ENCODE measurements at places on chromosomes 7 and 10.

DNA sequence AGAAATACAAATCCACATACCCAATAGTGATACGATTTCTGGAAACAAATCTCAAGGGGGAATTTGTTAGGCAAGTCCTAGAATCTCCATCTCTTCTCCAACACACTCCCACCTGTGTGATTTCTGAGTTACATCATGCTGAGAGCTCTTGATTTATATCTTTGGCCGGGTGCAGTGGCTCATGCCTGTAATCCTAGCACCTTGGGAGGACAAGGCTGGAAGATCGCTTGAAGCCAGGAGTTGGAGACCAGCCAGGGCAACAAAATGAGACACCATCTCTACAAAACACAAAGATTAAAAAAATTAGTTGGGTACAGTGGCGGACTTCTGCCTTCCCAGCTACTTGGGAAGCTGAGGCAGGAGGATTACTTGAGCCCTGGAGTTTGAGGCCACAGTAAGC lies 1.5 kb upstream of the MTPN start:
- no peak for DNase-seq

- DNase-seq, result no peak
These were observed 148.2 kb upstream of the ETV1 start for GRCh38 chr7:14137676-14138075.

DNA sequence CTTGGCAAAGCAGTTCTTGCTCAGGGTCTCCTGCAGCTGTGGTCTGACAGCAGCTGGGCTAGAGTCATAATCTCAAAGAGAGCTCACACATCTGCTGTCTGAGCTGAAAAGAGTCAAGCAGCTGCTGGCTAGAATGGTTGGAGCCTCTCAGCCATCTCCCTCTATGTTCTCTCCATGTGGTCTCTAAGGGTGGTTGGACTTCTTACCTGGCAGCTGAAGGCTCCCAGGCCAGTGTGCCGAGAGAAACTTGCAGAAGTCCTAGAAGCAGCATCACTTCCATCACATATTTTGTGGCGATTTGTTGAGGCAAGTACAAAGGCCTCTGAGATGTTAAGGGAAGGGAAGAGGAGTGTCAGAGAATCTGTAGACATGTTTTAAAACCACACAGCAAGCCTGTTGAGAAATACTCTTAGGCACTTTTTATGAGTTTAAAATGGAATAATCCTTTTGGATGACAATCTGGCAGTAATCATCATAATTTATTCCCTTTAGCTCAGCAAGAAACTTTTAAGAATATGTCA lies 93.2 kb downstream of the REEP3 start:
- DNase-seq, result peak; percentile 18

GRCh38 chr7:144632724-144633123 lies 203.1 kb downstream of the TPK1 start:
- no peak for DNase-seq

GRCh38 chr10:119495021-119495505 lies 47.5 kb downstream of the RGS10 start:
- no peak for DNase-seq

GRCh38 chr7:156585025-156585648 lies 55.4 kb upstream of the RNF32 start:
- no peak for DNase-seq

GRCh38 chr10:3478153-3478552 lies 305.6 kb upstream of the PITRM1 start:
- DNase-seq, result no peak

GRCh38 chr7:99619571-99620130 lies 2.9 kb downstream of the ZSCAN25 start:
- DNase-seq, result no peak

DNA sequence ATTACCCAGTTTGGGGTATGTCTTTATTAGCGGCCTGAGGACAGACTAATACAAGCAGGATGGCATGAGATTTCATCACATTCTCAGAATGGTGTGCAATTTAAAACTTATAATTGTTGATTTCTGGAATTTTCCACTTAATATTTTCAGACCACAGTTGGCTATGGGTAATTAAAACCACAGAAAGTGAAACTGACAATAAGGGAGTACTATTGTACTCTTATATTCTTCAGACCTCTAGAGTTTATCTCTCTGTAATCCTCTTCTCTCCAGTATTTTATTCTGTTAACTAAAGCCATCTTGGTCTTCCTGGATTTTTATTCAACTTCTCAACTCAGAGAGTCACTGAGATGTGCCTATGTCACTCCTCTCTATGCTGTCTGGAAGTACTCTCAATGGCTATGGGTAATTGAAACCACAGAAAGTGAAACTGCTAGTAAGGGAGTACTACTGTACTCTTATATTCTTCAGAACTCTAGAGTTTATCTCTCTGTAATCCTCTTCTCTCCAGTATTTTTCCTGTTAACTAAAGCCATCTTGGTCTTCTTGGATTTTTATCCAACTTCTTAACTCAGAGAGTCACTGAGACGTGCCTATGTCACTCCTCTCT lies 118.3 kb downstream of the PPP1R17 start:
- DNase-seq, result no peak

- DNase-seq, result no peak
These were observed 14.5 kb downstream of the GPR146 start for GRCh38 chr7:1058821-1059199.

DNA sequence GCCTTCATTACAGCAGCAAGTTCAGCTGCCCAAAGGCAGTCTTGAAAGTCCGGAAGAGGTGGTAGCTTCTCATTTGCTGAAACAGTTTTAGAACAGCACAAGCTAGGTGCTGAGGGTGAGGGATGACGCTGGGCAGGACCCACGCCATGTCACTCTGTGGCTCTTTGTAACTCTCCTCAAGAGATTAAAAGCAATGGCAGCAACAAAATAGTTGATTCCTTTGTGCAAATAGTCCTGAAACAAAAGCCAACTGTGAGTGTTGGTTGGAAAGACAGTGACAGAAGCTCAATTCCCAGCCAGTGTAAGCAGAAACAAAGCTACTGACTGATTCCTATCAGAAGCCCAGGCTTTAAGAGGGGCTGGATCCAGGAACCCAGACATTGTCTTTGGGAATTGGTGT lies 47.6 kb upstream of the AQP1 start:
- no peak for DNase-seq

GRCh38 chr7:158282461-158283001 lies 305.1 kb downstream of the PTPRN2 start:
- DNase-seq, result no peak

DNA sequence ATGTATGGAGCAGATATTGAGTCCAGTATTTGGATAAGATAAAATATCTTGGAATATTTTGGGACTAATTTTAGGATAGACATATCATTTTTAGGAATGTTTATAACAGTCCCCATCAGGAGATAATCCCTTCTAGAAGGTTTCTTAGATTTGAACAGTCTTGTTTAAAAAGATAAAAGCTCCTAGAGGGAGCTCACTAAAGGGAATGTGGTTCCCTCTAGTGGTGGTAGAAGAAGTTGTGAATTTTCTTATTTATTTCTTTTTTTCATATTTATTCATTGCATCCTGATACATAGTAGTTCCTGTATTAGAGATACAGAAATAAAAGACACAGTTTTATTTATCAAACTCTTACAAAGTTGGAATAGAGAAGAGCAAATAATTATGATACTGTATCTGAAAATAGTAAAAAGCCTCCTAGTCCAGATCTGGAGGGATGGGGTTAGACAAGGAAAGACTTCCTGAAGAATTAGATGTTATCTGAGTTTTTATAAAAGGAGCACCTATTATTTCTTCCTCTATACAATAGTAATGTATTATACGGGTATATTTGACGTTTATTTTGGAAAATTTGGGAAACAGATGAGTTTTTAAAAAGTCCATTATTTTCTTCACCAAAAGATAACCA lies 24.5 kb upstream of the KLF14 start:
- DNase-seq, result peak; percentile 37

DNA sequence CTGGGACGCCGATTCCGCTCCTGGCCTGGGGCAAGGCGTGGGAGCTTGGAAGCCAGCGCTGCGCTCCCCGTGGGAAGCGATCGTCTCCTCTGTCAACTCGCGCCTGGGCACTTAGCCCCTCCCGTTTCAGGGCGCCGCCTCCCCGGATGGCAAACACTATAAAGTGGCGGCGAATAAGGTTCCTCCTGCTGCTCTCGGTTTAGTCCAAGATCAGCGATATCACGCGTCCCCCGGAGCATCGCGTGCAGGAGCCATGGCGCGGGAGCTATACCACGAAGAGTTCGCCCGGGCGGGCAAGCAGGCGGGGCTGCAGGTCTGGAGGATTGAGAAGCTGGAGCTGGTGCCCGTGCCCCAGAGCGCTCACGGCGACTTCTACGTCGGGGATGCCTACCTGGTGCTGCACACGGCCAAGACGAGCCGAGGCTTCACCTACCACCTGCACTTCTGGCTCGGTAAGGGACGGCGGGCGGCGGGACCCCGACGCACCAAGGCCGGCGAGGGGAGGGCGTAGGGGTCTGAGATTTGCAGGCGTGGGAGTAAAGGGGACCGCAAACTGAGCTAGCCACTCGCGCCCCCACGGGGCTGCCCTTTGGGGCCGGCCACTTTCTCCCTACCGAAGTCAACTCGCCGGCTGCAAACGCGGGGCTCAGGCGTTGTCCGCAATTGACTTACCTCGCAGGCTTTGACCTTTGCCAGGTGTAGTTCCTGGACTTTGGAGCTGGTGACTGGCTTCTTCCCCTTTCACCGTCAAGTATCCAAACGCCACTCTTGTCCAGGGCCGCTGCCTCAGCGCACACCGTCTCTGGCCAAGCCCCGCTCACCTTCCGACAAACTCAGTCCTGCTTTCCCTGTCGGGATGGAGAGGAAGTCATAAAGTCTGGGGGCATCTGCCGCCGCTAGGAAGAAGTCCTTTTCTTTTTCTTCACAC lies at the start of gene SCIN:
TSS of gene SCIN (plus strand) at position 187 of the 928 bp plus-strand sequence. CDS start at position 254, 67 bp downstream.
- no peak for DNase-seq

- no peak for DNase-seq
These were observed 42.5 kb upstream of the PHF14 start for GRCh38 chr7:10931161-10931560.

- DNase-seq, result peak; percentile 58
These were observed 2.8 kb downstream of the PKD1L1 start for GRCh38 chr7:47945261-47946015.

DNA sequence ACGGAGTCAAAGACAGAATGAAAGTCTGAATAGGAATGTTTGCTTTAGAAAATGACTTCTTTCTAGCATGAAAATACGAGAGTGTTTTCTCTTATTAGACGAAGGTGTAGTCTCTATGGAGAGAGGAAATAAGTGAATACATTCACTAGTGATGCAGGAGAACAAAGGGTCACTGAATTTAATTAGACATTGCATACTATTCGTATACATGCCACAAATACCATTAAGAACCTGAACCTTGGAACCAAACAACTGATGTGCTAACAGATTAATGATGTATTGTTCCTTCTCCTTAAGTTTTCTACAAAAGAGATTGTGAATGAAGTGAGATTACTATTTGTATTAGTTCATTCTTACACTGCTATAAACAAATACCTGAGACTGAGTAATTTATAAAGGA lies 10.3 kb downstream of the THAP5 start:
- no peak for DNase-seq

DNA sequence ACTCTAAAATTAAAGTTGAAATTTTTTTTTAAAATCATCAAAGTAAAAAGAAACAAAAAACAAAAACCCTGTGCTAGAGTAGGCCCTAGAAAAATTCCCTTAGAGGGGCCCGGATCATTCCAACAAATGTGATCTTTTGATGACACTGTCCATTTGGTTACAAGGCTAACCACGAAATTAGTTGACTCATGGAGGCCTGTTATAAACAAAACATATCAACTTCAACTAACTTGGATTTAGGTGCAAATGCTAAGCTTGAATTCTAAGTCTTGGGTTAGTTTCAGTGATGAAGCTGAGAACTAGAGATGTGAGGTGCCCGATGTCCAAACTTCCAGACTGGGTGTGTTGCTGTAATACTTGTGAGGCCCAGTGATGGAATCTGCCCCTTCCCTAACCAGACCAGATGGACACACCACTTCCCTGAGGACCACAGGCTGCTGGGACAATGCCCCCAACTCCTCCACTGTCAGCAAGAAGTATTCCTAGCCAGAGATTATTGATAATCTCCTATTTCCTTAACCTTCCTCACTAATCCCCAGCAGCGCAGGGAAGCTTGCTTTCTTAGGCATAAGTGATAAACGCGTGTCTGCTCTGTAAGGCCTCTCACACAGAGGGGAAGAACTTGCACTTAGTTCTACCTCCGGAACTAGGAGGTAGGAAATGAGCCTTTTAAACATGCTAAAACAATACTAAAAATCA lies 108.7 kb downstream of the RAPGEF5 start:
- no peak for DNase-seq

DNA sequence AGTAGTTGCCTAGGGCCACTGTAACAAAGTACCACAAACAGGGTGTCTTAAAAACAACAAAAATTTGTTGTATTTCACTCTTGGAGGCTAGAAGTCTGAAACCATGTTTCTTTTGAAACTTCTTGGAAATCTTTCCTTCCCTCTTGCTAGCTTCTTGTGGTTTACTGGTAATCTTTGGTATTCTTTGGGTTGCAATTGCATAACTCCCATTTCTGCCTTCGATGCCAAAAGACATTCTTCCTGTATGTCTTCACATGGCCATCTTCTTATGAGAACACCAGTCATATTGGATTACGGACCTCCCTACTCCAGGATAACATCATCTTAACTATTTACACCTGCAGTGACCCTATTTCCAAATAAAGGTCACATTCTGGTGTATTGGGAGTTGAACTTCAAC lies 357.4 kb downstream of the PPP1R3A start:
- DNase-seq, result no peak

- DNase-seq, result no peak
These were observed 524.4 kb downstream of the SUGCT start for GRCh38 chr7:40659231-40659630.

DNA sequence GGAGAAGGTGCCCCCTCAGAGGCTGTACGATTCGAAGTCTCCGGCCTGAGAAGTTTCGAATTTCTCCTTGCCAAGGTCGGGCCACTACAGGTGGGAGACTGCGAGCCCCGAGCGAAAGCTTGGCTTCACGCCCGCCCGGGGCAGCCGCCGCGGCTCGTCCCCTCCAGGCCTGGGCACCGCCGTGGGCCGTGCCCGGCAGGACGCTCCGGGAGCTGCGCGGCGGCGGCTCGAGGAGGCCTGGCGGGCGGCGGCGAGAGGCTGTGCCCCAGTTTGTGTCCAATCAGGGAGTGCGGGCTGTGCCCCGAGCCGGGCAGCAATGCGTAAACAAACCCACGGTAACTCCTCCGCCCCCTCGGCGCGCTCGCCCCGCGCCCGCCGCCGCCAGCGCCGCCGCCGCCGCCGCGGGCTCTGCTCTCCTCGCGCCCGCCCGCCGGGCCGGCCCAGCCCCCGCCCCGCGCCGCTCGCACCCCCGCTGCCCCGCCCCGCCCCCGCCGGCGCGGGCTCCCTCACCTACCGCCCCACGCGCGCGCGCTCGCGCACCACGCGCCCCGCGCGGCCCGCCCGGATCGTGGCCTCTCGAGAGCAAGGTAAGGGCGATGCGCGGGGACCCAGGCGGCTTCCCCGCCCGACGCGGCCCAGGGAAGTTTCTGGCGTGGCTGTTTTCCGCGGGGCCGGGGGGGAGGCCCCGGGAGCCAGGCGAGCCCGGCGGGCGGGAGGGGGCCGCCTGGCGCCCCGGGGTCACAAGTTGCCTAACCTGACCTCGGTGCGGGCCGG lies 57.8 kb upstream of the PCGF5 start:
- DNase-seq, result peak; percentile 26

- no peak for DNase-seq
These were observed 8.3 kb downstream of the PI4K2A start for GRCh38 chr10:97648562-97649404.

All from right renal pelvis (tissue), 4 donors.